ENCODE measurements at places on chromosomes 12 and 14.

DNA sequence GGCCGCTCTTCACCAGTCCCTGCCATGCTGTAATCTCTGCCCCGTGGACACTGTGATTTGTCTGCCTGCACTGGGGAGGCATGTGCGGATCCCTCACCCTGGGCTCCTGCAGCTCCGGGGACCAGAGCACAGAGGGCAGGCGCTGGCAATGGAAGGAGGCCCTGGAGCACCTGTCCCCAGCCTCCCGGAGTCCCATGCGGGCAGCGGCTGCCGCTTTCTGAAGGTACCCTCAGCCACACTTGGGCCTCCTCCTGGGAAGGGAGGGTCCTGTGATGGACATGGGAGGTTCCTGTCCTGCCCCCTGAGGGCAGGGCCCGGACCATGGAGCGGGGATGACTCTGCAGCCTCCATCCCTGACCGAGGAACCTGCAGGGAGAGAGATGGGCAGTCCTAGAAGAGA is 297.4 kb upstream of the SFSWAP start:
- no peak for DNase-seq

GRCh38 chr12:121600702-121601336 is 20.0 kb upstream of the KDM2B start:
- DNase-seq: no peak

GRCh38 chr14:35403114-35403602 is 1.4 kb downstream of the NFKBIA start:
- DNase-seq: no peak

DNA sequence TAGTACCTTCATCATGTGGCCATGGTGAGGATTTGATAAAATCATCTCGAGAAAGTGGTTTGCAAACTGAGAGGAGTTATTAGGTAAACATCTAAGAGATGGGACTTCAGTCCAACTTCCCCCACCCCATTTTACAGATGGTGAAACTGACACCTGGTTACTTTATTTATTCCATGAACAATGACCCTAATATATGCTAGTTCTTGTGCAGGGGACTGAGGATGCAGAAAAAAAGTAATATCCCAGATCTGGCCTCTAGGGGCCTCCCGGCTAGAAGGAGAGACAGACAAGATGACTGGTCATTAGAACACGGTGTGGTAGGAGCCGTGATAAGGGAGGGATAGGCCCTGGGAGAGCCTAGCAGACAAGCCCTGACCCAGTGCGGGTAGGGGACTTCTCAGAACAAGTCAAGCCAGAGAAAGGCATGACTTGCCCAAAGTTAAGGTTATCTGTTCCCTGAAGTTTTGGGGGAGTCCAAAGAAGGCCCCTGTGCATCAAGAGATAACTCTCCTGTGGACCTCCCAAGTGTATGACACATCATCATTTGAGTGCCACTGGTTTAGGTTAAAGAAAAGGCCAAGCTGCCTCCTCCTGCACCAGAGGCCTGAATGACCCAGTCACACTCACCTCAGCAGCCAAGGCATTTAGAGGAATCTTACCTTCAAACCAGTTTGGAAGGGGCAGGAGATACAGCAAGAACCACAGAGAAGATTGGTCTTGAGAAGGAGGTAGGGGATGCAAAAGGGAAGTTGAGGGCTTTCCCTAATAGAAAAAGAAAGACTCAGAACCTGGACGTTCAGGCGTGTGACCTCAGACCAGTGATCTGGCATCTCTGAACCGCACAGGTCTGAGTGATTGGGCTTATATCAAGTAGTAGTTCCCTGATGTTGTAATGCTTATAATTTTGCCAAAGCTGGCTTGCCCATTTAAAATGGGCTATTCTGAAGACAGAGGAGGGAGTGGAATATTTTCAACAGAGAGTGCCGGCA is 1.6 kb downstream of the CMKLR1 start:
- no peak for DNase-seq

- DNase-seq: no peak
These were observed 1.5 kb downstream of the FBLN5 start for GRCh38 chr14:91945751-91946621.

- peak; percentile 59 for DNase-seq
These were observed 2.8 kb upstream of the HOXC8 start for GRCh38 chr12:54005853-54006558.

DNA sequence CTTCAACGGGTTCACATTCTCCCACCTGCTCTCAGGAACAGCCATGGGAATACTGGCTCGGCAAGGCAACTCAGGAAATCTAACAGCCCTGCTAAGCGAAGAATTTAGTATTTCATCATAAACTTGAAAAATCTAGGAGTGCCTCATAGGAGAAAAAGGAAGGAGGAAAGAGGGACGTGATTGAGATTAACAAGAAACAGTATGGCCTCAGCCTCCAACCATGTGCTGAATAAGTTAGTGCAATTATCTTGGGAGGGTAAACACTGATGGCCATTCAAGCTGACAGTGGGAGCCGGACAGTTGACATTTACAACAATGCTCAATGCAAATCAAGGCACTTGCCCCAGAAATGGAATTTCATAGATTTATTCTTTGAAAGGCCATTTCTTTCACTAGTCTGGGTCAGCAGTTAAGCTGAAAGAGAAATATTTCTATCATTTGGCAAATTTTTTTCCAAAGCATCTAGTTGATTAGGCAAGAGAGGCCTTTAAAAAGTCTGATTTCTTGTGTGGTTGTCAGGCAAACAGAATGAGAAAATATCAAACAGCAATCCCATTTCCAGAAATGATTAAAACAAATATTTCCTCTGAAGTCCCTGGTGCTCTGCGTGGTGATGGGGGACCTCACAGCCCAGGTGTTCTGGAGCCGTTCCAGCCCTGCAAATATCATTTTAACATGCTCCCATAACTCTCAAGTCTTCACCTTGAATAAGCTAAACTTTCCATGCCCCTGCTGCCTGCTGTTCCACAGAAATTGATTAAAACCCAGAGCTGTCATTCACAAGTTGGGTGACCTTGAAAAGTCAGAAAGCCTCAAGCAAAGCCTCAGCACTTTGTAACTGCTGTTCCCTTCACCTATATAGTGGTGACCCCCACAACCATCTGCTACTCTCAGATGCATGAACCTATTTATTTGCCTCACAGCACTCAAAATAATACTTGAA is 121.6 kb downstream of the PHLDA1 start:
- DNase-seq: no peak

DNA sequence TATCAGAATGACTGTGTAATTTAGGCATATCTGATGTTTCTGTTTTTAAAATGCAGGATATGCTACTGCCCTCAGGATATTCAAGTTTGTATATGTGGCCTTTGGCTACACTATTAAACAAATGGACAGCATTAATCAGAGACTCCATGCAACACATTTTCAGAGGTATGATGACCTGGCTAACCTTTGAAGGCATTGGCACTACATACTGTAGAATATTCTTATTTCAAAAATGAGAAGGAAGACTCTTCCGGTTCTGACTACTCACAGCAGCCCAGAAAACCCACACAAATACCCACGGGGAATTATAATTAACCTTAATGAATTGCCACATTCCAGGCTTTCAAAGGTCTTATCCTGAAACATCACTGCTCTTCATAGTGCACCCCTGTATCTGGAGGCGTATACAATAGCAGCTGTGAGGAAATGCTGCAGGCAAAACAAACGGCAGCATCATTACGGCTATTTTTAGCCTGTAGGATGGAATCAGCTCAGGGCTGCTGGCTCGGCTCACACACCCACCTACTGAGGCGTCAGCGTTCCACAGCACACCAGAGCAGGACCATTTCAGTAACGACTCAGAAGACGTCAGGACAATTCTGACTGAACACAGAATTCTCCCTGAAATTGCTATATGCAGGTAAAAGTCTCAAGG is 648.5 kb downstream of the RPS29 start:
- DNase-seq: no peak

GRCh38 chr12:30110958-30111586 is 327.3 kb upstream of the TMTC1 start:
- no peak for DNase-seq

GRCh38 chr14:51822499-51822898 is 37.9 kb upstream of the GNG2 start:
- DNase-seq: no peak

DNA sequence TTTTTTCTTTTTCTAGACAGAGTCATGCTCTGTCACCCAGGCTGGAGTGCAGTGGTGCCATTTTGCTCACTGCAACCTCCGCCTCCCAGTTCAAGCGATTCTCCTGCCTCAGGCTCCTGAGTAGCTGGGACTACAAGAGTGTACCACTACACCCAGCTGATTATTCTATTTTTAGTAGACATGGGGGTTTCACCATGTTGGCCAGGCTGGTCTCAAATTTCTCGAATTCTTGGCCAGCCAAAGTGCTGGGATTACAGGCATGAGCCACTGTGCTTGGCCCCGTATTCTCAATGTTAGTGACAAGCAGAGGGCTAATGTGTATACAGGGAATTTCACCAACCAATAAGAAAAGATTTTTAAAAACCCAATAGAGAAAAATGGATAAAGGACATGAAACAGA is 8.4 kb downstream of the PLBD2 start:
- DNase-seq: no peak

- DNase-seq: no peak
These were observed 12.0 kb upstream of the IL26 start for GRCh38 chr12:68237619-68238018.

GRCh38 chr12:124734224-124734788 is 129.4 kb downstream of the SCARB1 start:
- no peak for DNase-seq

GRCh38 chr14:80390906-80391305 is 179.6 kb upstream of the DIO2 start:
- peak; percentile 82 for DNase-seq

- no peak for DNase-seq
These were observed 5.6 kb downstream of the FBXO33 start for GRCh38 chr14:39426605-39427004.

- no peak for DNase-seq
These were observed 60.0 kb upstream of the FZD10 start for GRCh38 chr12:130102266-130102665.

DNA sequence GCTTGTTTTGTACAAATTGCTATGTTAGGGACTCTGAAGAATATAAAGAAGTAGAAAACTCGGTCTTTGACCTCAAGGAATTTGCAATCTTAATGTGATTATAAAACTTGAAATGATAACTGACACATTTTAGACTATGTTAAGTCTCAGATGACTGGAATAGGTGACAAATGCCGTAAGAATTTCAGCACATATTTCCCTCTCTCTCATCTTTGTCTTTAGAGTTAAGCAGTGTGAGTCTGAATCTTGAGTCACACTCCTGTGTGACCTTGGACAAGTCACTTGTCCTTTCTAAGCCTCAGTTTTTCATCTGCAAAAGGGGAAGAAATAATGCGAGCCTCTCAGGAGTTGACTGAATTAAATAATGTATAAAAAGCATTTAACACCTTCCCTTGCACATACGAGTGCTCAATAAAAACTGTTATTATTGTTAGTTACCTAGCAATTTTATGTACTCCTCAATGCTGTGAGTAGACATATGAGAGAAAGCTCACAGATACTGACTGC is 103.7 kb downstream of the DYRK2 start:
- peak; percentile 24 for DNase-seq

GRCh38 chr14:73397810-73398209 is 60.5 kb downstream of the NUMB start:
- no peak for DNase-seq

DNA sequence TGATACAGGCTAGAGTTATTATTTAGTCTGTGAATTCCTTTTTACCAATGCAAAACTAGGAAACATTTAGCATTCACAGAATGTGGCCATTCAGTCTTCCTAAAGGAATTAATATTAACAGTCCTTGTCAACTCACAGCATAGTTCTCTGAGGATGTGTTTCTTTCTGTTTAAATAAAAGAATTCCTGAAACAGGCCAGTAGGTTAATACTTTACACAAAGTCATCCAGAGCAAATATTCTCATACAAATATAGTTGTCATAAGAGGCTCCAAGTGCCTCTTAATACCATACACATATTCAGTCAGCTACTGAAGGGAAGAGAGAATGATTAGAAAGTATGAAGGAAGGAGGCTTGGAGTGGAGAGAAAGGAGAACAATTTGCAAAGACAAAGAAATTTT is 120.1 kb downstream of the LMNTD1 start:
- no peak for DNase-seq

- no peak for DNase-seq
These were observed 56.3 kb downstream of the NIN start for GRCh38 chr14:50774542-50775267.

GRCh38 chr12:104457746-104458693 is 1.3 kb downstream of the CHST11 start:
- no peak for DNase-seq

DNA sequence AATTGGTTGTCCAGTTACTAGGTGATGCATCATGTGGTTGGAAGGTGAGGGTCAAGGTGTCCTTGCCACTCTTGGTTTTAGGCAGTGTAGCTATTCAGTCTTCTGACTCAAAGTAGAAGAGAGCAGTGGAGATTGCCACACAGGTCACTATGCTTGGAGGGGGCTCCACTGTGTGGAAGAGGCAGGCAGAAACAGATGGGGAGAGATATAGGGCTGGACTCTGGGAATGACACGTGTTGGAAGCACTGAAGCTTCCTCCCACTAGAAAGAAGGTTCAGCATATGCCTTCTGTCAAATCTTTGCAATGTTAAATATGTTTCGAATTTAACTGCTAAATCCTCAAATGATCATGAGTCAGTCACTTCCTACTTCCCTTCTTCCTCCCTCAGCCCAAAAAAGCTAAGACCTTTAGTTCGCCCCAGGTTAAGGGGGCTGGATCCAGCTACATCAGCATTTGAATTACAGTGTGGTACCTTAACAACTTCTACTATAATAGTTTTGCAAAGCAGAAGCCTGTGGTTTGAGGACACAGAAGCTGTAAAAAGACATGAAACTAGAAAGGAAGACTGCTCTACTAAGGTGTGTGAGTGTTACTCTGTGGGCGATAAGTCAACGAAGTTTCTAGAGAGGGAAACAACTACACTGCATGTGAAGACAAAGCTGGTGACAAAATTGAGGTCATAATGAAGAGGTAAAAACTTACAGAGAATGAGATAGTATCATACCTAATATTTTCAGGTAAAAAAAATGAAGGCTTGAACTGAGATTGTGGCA is 228.0 kb downstream of the NELL2 start:
- no peak for DNase-seq

Data from HS-27A (cell line).